ENCODE measurements at places on chromosomes 6 and 20.

DNA sequence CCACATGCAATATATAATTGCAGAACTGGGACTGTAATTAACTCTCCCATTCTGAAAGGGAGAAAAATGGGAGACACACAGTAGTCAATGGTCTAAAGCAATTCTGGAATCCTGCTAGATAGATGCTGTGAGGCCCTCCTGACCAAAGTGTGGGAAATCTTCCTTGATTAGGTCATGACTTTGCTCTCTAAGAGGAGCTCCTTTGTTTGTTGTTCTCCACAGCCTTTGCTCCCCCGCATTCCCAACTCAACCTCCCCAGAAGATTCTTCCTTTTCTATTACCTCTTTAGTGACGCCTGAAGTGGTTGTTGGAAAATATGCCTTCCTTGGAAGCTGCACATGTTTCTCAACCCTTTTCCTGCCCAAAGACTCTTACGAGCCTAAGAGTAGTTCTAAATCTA is 28.8 kb upstream of the LIN28B start:
- DNase-seq = no peak

GRCh38 chr6:95686895-95687294 is 109.6 kb downstream of the MANEA start:
- DNase-seq = no peak

- DNase-seq = peak; percentile 80
Measured at GRCh38 chr6:157221049-157221816, 102.1 kb downstream of the TMEM242 start.

GRCh38 chr6:129753422-129753821 is 43.4 kb upstream of the ARHGAP18 start:
- peak; percentile 81 for DNase-seq

DNA sequence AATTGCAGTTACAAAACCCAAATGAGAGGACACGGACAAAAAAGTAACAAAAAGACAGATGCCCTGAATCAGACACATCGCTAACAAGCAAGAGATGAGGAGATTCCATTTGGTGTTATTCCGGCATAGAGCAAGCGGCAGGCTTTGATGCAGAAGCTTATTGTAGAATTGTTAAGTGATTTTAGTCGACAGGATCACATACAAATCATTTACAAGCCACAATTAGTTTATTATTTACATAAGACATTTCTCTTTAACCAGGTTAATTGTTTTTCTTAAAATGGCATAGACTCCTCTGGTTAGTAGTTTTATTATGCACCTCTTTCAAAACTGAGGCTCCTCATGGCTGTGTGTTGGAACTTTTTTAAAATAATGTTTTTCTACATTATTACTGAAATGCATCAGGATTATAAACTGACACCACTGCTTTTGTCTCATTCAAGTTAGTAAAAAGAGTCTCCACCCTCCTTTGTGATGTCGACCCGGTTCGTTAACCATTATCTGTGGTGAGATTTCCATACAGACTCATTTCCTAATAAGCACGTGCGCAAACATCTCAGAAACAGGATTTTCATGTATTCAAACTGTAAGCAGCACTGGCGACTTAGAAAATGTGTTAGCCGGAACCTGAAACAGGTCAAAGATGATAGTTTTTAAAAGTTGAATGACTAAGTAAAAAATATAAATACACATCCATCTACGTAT is 119.8 kb downstream of the COL12A1 start:
- no peak for DNase-seq

DNA sequence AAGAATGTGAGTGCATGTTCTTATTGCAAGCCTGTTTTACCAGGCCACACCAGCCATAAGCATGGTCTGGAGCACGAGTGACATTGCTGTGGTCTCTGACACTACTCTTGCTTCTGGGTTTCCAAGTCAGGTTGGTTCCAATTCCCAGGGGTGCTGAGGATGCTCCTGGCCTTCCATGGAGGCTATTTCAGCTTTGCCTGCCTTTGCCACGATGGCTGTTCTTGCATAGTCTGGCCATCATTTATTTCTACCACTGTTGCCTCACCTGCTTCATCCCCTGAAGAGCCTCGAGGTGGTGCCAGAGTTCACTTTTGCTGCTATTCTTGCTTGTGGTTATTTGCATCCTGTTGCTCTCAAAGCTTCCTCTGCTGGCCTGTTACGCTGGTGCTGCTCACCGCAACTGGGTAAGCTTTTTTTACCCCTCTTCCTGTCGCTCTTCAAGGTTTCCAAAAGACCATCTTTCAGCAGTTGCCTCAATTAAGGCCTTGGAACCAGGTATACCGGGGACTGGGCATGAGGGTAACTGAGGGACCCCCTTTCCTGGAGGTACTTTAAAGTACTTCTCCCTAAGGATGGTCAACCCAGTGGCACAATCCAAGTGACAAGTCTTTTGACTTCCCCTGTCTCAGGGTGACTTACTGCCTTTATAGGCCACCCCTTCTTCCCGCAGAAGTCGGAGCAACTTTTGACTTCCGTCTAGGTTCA is 64.5 kb downstream of the AKAP7 start:
- DNase-seq = peak; percentile 62

DNA sequence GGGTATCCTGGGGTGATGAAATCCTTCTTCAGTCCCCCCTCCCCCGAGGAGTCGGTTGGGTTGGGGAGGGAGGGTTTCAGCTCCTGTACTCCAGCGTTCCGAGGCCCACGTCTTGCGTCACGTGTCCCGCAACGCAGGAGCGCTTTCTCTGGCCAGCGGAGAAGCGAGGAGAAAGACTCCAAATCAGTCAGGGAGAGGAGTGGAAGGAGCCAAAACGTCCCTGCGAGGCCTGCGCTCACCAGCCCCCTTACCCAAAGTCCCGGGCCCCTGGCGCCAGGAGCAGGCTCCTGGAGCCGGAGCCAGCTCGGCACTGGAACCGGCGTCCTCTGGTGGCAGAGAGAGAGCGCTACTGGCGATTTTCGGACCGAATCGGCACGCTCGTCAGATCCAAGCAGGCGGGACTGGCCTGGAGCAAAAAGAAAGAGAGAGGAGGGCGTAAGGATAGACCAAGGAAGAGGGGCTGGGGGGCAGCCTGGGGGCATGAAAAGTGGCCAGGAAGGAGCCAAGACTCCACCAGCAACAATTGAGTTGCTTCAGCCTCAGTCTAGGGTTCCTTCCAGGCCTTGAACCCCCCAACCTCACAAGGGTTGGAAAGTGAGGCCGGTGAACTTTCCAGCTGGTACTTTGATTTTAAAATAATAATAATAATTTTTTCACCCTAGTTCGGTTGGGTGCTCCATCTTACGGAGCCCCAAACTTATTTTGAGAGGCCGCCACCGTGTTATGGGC is at the start of gene GNAS:
Gene GNAS (plus strand): TSS at position 174 of the 729 bp plus-strand sequence.
- peak; percentile 62 for DNase-seq

DNA sequence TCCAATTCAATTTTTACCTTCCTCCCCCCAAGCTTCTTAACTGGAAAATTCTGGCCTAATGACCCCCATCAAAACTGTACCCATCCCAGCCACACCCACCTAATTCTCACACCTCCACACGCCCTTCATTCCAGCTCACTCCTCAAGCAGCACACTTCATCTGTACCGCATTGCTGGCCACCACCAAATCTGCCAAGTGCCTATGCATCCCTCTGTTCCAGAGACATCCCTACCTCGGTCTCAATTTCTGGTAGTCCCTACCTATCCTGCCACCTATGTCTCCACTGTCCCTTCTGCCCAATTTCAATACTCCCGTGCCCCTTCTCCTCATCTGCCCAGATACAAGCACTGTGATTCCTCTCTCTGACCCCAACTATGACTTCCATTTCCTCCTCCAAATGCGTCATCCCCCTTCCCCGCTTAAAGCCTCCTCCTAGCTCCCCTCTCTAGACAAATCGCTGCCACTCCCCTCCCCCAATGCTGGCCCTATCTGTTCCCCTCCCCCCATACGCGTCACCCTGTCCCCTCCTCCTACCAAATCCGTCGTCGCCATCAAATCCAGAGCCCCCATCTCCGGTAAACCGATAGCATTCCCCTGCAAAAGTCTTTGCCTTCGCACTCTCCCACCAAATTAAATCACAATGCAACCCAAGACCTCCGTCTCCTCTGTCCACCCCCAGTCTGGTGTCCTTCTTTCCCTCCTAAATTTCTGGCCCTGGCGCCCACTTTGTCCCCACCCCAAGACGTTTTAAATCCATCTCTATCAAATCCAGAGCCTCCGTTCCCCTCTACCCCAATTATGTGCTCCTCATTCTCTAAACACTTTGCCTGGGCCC is 1.2 kb downstream of the MTCH1 start:
- DNase-seq = peak; percentile 88

GRCh38 chr6:4687989-4688947 is 87.9 kb upstream of the CDYL start:
- DNase-seq = peak; percentile 82

DNA sequence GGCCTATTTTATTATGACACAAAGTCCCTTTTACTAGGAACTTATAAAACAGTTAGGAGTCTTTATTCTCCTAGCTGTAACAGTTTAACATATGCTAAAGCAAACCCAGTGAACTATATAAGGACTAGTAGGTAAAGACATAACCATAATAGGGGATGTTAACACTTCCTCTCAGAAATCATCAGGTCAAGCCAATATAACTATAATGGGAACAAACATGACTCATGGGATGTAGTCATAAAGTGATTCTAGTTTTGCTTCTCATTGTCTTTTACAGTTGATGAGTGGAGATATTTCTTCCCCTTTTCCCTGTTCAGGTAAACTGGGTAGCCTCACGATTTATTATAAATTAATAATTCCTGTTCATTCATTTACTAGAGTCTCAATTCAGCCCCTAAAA is 9.7 kb downstream of the PTCHD4 start:
- DNase-seq = peak; percentile 10

DNA sequence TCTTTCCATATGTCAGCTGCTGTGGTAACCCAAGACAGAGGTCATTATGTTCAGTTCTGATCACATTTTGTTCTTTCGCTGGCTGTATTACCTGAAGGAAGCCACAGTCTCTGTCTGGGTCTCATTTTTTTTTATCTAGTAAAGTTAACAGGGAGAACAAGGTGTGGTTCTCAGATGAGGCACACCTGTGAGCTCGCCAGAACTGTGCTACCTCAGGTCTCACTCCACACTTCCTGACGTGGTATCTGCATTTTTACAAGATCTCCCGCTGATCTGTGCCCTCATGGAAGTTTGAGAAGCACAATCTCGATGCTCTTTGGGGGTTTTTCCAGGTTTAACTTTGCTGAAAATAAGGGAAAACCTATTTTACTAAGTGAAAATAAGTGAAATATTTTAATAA is 169.5 kb upstream of the CENPW start:
- no peak for DNase-seq

DNA sequence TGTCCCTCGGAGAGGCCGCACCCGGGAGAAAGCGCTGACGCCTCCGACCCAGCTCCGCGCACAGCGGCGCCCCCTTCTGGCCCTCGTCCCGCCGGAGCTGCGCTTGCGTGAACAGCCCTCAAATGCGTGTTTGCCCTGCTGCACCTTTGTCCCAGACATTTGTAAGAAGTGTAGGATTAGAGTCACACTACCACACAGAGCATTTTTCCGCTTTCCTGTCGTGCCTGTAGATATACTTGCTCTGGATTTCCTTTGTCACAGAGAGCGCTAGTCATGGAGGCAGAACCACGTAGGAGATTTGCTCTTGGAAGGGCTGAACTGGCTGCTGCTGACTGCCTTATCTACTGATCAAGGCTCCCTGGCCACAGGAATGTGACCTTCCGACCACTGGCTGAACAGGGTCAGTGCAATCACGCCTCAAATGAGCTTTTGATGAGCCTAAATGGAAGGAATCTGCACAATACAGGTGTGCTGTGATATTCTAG is 62.3 kb downstream of the PAX1 start:
- no peak for DNase-seq

- no peak for DNase-seq
Measured at GRCh38 chr6:150478656-150479545, 110.1 kb downstream of the IYD start.

DNA sequence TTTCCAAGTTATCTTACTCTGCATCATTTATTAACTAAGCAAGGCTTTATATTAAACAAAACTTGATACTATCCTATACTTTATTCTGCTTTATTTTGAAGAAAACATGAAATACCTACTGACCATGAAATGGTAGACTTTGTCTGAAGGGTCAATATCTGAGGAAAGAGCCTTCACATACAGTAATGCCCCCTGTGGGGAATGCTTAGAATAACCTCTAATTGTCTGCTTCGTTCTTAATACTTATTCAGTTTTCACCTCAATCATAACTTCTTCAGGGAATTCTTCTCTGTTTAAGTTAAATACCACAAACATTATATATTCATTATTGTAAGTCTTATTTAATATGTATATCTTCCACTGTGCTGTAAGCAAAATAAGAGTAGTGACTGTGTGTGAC is 498.9 kb upstream of the MANEA start:
- no peak for DNase-seq

GRCh38 chr6:149190224-149190831 is 127.2 kb upstream of the TAB2 start:
- peak; percentile 52 for DNase-seq

DNA sequence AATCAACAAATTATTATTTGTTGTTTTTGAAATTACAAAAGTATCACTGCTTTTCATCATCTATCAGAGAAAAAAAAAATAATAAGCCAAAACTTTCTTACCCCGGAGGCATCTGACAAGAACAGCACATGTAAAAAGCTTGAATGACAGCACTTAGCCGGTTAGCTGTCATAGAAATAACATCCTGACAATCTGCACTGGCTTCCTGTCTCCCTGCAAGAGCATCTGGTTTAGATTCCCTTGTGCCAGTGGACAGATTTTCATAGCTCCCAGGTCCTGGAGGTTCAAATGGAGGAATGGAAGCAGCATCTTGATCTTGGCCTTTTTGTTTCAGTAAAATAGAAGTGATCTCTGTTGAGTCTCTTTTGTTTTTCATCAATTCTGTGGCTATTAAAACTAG is 74.8 kb downstream of the HACE1 start:
- peak; percentile 85 for DNase-seq

- DNase-seq = peak; percentile 25
Measured at GRCh38 chr20:8602389-8603116, 466.3 kb upstream of the PLCB4 start.

DNA sequence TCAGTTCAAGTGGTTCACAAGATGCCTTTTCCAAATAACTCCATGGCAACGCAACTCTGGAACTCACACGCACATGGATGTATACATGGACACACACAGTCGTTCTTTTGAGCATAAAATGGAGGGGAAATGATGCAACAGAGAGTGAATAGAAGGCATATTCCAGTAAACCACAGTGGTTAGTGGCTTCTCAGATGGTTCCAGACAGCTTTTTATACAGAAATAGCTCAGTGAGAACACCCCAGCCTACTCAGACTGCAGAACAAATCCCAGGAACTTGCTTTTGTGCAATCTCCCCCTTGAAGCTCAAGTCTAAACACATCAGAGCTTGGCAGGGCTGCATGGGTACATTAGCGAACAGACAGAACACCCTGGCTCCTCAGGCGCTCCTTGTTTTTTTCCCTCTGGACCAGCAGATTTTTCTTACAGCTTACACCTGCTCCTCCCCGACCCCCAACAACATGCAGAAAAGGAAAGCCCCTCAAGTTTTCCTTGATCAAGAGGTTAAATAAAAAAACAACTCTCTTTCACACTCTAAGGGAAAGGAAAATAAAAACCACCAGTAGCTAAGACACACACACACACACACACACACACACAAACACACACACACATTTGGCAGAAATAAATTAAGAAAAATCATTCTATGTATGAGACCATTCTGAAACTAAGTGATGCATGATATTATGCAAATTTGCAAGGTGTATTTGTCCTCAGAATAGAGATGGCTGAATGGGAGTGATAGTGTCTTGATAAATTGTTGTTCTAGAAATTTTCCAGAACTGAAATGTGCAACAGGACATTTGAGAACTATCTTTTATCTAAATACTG is 51.2 kb upstream of the RANBP9 start:
- peak; percentile 93 for DNase-seq
